ENCODE measurements at places on chromosomes 4 and X.
A peak's percentile ranks its signal among the peaks of the same experiment; 100 is the strongest.

DNA sequence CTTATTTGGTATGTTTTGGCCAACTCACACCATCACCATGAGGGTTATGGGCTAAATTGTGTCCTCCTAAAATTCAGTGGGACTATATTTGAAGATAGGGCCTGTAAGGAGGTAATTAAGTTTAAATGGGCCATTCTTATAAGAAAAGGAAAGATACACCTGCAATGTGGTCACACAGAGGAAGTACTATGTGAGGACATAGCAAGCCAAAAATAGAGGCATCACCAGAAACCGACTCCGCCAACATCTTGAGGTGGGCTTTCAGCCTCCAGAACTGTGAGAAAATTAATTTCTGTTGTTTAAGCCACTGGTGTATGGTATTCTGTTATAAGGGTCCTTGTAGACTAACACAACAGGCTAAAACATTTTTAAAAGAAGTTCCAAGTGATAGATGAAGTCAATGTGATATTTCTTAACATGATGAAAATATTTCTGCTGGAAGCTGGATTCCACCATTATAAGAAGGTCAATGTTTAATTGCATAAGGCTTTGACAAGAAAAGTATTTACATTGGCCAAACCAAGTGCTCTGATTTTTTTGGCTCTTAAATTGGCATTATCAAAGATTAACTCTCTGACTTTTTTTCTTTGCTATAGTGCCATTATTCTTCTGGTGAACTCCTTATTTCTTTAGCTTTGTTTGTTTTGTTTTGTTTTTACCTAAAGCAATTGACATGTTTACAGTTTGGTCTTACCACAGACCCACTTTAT, 540.9 kb downstream of the PPARGC1A start:
- DNase-seq: no peak

DNA sequence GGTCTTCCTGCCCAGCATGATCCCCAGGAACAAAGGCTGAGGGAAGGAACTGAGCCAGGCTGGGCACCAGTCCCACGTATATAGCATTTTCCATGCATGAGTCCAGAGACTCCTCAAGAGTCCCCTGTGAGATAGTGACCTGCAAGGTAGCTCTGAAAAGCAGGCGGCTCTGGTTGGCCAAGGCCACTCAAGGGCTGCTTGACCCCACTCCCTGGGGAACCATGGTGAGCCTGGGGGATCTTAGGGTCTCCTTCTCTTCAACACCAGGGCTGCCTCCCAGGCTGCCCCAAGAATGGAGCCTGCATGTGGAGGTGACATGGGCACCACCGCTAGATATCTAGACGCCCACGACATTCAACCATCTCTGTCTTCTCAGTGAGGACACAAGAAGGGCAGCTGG, 79.2 kb downstream of the SLC2A9 start:
- DNase-seq: no peak

DNA sequence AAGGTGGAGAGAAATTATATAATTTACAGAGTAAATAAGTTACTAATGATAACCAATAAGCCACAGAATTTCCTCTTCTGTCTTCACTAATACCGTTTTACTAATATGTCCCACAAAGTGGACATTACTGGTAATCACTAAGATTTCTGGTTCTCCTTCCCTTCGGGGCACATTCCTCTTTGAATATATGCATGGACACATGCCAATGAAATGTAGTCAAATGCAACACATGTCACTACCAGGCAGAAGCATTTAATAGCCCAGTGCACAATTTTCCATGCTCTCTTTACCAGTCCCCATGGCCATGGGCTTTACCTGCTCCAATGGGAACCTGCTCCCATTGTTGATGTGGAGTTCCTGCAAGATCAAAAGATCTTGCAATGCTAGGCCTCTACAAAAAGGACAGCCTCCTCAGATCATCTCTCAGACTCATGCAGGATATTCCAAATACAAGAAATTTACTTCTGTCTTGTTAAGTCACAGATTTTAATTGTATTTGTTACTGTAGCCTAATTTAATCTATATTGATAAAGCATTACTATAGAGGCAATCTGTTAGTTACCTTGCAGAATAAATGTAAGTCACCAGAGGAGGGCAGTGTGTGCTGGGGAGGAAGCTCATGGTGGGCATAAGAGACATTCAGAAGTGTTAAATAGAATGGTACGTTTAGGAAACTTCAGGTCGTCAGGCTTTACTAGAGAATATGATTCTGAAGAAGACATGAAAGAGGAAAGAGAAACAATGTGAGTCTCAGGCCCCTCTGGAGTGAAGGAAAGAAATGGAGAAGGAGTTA, 37.1 kb upstream of the INPP4B start:
- no peak for DNase-seq

GRCh38 chrX:48511560-48511959, 2.8 kb downstream of the PORCN start:
- no peak for DNase-seq

- DNase-seq: no peak
Observed at GRCh38 chrX:20718592-20719380, 452.1 kb upstream of the RPS6KA3 start.

DNA sequence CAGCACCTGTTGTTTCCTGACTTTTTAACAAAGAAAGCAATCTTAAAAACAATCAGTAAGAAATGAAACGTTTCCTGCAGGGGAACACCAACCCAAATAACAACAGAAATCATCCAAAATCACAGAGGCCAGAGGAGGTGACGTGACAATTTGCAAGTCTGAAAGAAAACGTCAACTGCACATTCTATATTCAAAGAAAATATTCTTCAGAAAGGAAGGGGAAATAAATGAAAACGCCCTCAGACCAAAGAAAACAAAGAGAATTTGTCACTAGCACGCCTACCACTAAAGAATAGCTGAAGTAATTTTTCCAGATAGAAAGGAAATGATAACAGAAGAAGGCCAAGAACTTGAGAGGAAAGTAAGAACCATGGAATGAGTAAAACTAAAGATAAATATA, 74.4 kb downstream of the CASP3 start:
- no peak for DNase-seq

DNA sequence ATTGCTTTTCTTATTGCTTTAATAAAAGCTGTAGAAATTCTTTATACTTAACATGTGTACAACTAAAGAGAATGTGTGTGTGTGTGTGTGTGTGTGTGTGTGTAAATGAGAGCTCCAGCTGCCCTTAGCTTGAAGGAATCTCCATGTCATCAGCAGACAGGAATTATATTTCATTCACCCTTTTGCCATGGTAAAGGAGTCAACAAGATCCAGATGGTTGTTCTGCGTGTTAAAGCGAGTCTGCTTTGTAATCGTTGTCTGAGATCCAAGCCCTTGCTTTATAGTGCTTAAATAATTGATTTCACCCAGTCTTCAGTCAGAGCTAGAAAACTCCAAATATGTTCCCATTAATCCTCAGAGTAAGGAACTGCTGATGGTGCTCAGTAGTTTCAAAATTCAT, 285.5 kb downstream of the PDGFC start:
- DNase-seq: no peak

DNA sequence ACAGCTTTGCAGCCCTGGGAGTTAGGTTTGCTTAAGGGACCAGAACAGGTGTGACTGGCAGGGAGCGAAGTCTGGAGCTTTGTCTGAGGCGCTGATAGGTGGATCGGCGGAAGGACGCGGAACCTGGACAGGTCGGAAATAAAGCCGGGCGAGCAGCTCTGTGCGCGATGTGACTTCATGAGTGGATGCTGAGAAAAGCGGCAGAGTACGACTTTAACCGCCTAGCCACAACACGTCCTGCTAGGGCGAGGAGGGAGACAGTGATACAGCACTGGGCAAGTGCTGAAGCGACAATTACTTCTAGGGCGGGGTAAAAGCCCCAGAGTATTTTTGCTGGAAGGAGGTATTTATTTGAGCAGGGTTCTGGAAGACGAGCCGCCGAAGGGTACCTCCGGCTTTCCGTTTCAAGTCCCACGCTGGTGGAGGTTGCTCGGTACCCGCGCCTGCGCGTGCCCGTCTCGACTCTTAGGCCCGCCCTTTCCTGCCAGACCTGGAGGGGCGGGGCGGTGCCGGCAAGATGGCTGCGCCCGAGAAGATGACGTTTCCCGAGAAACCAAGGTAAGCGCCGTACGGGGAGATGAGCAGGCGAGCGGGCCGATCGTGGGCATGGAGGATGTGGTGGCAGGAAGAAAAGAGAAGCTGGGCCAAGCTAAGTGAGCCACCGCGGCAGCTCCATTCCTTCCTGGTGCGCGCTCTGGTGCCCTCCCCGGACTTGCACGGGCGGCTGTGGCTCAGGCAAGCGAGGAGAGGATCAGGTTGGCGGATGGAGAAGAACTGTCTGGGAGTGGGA, at the start of gene ZRSR2:
Gene ZRSR2 (plus strand): TSS at position 506 of the 790 bp plus-strand sequence. CDS start 12 bp downstream, at position 518.
- peak; percentile 80 for DNase-seq

DNA sequence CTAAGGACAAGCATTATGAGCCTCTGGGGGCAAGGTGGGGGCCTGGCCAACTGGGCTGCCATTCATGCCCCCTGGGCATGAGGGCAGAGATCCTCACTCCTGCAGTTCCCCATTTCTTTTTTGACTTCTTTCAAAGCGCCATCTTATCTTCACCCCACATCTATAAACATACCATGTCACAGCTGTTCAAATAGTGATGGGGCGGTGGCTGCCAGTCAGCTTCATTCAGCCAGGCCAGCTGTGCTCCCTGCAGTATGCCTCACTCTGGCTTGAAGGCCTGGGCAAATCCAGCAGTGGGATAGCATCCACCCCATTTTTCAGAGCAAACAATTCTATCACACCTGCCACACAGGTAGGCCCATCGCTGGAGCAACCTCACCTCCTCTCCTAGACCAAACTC, 85.5 kb downstream of the NHSL2 start:
- DNase-seq: no peak

DNA sequence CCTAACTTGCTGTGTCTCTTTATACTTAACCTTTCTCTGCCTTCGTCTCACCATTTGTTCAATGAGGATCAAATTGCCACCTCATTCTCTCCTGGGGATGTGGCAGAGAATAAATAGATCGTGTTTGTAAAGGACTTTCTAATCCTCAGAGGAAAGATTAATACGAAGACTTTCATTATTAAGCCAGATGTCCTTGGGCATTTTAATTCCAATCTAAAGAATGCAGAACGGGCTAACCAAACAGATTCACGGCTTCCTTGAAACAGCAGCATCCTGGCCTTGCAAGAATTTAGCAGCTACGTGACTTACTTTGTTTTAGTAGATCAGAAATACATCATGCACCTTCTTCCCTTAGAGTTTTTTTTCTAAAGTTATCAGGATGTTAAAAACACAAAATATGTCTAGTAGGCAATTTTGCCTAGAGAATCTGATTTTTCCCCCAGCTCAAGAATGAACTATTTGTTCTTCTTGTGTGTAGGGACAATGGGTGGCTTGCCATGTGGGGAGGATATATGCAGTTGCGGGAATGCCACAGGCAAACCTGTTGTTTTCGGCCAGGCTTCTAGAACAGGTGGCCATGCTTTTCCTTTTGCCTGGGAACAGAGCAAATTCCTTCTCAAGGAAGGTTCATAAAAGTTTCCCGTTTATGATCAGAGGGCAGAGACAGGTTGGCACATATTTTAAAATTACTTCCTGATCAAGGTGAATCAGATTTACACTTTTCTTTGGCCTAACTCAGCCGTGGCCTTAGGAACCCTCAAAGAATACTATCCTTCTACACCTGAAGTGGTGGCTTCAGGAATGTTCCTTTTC, 3.0 kb downstream of the MID1 start:
- DNase-seq: no peak

- no peak for DNase-seq
Observed at GRCh38 chrX:141733371-141733770, 34.8 kb upstream of the SPANXD start.

GRCh38 chr4:34534916-34535315, 1709.4 kb downstream of the ARAP2 start:
- no peak for DNase-seq

- DNase-seq: no peak
Observed at GRCh38 chr4:16133406-16133805, 49.6 kb upstream of the PROM1 start.

DNA sequence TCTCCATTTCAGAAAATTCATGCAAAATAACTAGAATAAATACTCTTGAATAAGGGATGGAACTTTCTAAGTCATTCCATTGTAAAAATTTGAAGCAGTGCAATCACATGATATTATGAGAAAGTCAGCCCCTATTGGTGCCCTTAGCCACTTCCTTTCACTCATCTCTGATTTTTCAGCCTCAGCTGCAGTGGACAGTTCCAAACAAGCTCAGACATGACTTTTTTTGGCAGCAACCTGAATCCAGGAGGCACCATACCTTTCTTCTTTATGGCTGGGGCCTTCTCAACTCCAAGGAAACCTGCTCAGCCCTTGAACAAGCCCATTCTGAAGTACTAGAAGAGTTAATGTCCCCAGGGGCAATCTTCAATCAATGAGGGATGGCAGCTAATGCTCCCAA, 40.5 kb downstream of the MAPK10 start:
- DNase-seq: no peak

GRCh38 chrX:137118136-137118535, 84.3 kb upstream of the GPR101 start:
- DNase-seq: no peak

- DNase-seq: no peak
Observed at GRCh38 chrX:2829469-2830246, 928 bp downstream of the GYG2 start.

DNA sequence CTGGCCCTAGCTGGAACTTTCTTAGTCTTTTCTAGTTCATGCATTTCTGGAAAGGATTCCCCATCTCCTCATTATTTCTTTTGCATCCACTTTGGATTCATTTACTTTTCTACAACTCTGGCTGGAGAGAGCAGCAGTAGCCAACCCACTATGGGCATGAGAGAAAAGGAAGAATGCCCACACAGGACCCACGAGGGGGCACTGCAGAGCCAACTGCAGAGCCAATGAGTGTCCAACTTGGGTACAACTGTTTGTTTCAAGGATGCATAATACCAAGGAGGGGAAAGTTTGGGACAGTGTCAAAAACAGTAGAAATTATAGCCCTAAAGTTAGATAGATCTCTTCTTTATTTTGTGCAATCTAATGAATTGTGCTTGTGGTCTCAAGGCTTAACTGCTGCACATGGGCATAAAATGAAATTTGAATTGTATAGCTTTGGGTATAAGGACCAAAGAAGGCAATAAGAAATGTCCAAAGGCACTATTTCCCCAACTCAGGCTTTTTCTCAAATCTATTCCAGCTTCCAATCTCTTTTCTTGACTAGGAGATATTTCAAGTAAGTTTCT, 230.6 kb downstream of the NSUN7 start:
- no peak for DNase-seq

DNA sequence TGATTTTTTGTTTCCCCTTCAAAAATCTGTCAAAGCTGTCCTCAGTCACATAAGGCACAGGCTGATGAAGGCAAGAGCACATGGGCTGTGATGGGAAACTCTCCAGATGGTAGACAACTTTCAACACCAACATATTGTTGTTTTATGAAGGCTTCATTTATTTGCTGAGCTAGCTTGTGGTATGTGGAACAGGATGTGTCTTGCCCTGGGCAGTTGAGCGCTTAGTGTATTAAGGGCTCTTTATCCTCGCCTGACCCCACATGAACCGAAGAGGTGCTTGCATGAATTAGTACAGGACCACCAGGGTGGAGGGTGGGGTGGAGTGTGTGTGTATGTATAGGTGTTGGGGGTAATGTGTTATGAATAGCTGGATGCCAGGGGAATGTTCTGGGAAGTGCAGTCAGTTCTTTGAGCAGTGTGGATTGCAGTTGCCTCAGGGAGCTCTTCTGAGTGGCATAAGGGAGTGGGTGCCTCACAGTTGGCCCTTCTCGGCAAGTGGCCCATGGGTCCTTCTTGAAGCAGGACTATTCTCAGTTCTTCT, 103.1 kb downstream of the PHEX start:
- DNase-seq: no peak
